ENCODE measurements at places on chromosomes 7 and 10.

GRCh38 chr7:104650991-104651640 is 322.7 kb downstream of the LHFPL3 start:
- DNase-seq, result no peak

DNA sequence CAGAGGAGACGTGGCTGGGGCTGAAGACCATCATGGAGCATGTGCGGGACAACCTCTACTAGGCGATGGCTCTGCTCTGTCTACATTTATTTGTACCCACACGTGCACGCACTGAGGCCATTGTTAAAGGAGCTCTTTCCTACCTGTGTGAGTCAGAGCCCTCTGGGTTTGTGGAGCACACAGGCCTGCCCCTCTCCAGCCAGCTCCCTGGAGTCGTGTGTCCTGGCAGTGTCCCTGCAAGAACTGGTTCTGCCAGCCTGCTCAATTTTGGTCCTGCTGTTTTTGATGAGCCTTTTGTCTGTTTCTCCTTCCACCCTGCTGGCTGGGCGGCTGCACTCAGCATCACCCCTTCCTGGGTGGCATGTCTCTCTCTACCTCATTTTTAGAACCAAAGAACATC is 22.0 kb upstream of the CPA5 start:
- DNase-seq, result no peak

GRCh38 chr7:150447966-150448788 is 2.3 kb upstream of the GIMAP8 start:
- DNase-seq, result no peak

GRCh38 chr7:133233142-133233541 is 19.7 kb upstream of the EXOC4 start:
- DNase-seq, result no peak

GRCh38 chr10:21926949-21927348 is 76.6 kb downstream of the DNAJC1 start:
- peak; percentile 92 for DNase-seq

DNA sequence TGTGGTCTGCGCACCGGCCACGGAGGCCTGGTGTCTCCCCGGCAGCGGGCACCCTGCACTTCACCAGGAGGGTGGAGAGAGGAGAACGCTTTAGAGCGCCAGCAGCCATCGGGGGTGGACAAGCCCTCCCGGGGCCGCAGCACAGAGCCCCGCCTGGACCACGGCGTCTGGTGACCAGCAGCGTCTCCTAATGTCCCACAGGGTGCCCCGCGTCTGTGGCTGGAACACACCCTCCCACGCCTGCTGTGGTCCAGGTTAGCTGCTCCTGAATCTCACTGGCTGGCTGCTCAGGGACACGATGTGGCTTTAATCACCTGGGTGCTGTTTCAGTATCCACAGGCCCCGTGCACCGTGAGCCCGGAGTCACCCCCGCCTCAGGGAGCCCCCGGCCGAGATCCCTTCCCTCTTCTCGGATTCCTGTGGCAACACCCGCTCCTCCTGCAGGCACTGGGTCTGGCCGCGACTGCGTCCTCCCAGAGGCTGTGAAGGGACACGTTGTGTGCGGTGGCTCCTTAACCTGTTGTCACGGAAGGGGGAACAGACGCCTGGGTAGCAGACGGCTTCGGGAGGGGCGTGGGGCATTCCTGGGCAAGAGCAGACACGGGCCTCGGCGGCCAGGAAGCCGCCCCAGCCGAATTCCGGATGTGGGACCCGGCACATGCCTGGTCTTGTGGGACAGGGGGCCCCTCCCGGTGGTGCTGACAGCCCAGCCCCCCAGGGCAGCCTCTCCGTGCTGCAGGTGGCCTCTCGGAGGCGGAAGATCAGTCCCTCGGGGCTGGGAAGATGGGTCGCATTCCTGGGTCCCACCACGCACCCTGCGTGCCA is 78.9 kb downstream of the FOXL3 start:
- DNase-seq, result no peak

DNA sequence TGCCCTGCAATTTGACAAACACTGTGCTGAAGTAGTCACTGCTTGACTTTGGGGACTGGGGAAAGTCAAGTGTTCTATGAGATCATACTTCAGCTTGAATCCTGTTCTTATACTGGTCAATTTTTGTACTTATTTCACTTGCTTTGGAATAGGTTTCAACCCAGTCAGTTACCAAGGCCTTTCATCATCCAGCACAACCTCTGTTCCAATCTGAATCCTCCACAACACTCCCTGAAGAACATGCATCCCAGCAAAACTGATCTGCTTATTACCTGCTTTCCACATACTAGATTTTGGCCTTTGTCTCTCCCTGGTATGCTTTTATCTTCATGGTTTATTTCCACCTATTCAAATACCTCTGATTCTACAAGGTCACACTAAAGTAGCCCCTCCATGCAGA is 29.5 kb downstream of the DPY19L1 start:
- DNase-seq, result no peak

- DNase-seq, result no peak
These were observed 173.4 kb downstream of the WDR37 start for GRCh38 chr10:1229574-1229973.

GRCh38 chr10:112229096-112229495 is 45.5 kb upstream of the GPAM start:
- no peak for DNase-seq

DNA sequence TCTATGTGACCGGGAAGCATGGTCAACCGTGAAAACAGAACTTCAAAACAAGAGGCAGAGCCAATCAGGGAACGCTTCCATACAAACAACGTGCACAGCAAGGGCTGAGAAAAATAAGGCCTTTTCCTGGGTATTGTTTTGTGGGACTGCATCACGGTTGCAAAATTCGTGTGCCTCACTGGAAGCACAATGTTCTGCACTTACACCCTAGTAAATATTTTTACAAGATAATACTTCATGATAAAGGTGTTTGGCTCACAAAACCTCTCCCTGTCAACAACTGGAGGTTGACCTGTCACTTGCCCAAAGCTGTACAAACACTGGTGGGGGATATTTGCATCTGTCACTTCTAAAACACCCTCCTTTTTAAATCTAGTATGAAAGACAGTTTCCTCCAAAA is 37.0 kb downstream of the KLF6 start:
- no peak for DNase-seq

- no peak for DNase-seq
These were observed 336.8 kb upstream of the IGFBP3 start for GRCh38 chr7:46257761-46258448.

DNA sequence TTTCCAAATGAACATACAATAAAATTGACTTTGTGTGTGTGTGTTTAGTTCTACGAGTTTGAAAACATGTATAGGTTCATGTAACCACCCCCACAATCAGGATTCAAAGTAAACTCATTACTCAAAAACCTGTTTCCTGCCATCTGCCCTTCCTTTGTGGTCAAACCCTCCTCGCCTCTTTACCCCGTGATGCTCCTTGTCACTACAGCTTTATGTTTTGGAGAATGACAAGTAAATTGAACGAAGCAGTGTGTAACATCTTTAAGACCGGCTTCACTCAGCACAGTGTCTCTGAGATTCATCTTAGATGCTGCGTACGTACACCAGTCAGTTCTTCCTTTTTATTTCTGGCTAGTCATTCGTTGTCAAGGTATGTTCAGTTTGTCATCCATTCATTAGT is 54.6 kb upstream of the MKI67 start:
- no peak for DNase-seq

DNA sequence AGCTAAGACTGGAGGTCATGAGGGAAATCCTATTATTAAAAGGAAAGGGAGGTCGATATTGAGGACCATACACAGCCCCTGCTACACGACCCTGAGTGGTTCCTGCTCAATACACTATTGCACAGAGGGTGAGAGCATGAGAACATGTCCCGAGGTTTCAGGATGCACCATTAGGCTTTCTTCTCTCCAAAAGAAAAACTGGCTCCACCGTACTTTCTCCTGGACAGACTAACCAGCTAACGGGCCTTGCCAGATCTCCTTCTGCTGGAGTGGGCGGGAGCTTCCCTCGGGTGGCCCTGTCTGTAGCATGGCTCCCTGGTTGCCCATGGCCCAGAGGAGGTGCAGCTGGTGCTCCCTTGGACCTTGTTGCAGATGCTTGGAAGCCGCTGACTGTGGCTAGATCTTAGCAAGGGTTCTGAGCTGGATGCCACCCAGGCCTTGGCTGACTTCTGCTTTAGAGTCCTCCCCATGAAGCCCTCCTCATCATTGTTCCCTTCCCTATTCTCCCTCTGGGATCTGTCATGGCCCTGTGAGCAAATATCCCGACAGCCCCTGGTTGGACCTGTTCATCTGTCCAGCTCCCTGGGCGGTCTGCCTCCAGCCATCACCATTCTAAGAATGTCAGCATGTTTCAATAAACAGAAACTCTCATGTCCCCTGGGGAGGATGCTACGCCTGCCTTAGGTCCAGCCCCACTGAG is 52.9 kb upstream of the SHH start:
- peak; percentile 27 for DNase-seq

DNA sequence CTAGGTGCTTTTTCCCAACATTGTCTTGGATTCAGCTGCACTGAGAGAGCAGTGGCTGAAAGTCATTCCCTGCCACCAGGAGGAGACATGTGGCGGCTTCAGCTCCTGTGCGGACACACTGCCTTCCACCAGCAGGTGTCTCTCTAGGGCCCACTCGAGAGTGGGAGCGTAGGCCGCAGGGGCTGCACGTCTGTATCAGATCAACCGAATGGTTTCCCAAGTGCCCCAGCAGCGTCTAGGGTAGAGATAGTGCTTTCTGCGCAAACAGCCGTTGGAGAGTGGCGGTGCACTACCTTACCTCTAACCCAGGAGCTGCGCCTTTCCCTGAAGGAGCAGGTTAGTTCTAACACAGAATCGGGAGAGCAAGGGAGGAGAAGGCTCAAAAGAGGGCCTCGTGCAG is 31.7 kb downstream of the PAPOLB start:
- DNase-seq, result peak; percentile 63

GRCh38 chr7:50775836-50776235 is 6.9 kb downstream of the GRB10 start:
- DNase-seq, result no peak

DNA sequence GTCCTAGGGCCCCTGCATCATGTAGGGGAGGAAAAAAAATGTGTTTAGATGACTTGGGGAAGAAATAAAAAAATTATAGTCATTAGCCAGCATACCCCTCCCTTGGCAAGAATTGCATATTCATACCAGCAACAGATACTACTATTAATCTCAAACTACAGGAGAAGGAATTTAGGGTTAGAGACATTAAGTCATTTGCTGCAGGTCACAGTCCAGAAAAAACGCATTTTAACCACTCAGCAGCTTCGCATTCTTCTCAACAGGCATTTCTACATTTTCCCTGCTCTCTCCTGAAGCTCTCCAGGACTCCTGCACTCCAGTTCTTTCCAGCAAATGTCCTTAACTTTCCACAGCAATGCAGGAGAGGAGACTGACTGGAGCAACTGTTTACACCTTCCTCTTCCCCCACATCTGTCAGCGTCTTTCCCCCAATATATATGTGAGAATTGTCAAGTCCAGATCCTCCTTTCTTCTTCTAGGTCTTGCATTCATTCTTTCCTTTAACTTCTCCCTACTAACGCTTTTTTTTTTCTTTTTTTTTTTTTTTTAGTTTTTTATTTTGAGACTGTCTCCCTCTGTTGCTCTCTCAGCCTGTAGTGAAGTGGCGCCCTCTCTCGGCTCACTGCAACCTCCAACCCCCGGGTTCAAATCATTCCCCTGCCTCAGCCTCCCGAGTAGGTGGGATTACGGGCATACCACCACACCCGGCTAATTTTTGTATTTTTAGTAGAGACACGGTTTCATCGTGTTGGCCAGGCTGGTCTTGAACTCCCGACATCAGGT is 35.6 kb downstream of the PRPS1L1 start:
- DNase-seq, result no peak

DNA sequence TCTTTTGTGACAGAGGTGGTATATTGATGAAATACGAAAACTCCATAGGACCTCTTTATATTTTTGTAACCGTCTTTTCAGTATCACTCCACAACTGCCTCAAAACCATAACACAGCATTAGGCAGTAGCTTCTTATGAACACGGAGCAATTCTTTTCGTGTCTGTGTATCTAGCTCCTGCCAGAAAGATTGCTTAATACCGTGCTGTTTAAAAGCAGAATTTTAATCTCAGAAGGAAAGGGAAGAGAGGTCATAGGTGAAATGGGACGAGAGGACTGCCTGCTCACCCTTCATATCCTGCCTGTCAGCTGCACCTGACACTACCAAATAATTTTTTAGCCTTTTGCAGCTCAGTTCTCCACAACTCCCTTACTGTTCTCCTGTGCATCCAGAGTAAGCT is 200.7 kb downstream of the DNAH11 start:
- no peak for DNase-seq

DNA sequence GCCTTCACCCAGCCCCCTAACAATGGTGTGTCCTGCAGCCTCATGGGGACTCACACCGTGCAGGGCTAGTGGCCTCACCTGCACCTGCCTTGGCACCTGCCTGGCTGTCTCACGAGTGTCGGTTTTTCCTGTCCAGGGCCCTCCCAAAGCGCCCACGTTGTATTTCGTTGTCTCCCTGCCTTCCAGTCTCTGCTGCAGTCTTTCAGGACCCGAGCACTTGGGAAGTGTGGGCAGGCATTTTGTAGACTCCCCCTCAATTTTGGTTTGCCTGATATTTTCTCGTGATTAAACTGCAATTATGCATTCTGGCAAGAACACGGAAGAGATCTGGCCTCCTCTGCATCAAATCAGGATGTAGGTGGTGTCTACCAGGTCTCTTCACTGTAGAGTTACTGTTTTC is 17.9 kb downstream of the BNIP3 start:
- no peak for DNase-seq

GRCh38 chr10:64261676-64262075 is 740.5 kb downstream of the REEP3 start:
- no peak for DNase-seq

DNA sequence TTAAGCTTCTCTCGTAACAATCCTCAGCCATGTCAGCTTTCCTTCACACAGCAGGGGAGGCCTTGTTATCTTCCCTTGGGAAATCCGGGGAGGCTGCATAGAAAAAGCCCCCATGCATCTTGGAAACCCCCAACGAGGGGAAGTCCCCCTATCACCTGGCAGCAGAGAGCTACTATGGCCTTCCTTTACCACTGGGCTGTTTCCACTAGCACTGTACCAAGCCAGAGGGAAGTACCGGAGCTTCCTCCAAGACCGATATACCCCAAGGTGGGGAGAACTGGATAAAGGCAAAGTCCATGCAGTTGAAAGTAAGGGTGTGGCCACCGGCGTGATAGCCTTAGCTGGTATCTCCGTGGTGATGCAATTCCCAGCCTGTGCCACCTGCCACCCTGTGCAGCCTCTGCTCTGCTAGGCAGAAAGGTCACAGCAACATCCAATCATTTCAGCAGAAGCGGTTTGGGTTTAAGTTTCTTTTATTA is 4.4 kb upstream of the CLIP2 start:
- DNase-seq, result no peak
